Stimulated activated CD8-positive, alpha-beta memory T cell treated with anti-CD3 and anti-CD28 coated beads, Interleukin-7, amount 100 ng/mL, for 1 hour (primary cell): ENCODE measurements at places on chromosomes 3 and 15.

DNA sequence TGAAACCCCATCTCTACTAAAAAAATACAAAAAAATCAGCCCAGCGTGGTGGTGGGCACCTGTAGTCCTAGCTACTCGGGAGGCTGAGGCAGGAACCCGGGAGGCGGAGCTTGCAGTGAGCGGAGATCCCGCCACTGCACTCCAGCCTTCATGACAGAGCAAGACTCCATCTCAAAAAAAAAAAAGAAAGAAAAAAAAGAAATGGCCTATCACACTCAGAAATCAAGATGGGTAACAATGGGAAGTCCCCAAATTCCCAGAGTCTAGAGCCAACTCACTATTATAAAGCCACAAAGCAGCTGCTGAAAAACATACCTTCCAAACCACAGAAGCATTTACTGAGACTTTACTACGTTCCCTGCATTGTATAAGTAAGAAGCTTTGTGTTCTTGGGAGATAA lies 7.5 kb downstream of the HDGFL3 start:
- no peak for DNase-seq

GRCh38 chr15:98712845-98713584 lies 64.7 kb downstream of the IGF1R start:
- DNase-seq: no peak

DNA sequence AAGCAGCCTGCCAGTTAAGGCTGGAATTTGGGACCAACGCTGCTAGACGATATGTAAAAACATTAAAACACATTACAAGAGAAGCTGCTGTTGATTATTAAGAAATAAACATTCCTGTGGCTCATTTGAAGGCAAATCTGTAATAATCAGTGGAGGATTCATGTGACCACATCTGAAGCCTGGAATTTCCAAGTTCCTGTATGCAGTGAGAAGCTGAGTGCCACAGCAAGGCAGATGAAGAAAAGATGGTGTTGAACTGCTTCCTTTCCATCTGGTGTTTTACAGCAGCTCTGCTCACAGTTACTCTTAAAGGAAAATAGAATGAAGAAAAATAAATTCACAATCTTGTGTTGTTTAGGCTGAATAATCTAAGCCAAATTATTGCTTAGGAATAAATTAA lies 139.3 kb upstream of the ROBO2 start:
- no peak for DNase-seq

DNA sequence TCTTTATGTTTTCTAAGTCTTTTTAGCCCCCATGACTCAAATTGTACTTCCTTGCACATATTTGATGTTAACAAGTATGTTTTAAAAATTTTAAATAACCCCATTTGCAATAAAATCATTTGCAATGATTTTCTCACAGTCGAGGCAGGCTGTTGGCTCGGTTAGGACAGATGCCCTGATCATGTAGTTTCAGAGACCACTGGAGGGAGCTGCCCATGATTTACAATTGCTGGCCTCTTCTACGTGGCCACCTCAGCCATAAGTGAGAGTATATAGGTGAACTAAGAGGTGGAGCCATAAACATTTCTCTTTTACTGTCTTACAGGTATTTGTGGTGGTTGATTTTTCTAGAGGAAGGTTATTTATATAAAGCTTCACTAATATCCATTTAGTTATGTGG lies 1.7 kb downstream of the DTWD1 start:
- DNase-seq: no peak

DNA sequence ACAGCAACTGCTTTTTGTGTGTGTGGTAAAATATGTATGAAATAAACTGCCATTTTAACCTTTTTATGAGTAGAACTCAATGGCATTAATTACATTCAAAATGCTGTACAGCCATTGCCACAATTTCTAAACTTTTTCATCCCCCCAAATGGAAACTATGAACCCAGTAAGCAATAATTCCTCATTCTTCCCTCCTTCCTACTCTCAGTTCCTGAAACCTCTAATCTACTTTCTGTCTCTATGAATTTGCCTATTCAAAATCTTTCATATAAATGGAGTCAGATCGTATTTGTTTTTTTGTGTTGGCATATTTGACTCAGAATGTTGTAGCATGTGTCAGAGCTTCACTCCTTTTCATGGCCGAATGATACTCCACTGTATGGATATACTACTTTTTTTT lies 5.3 kb upstream of the BLM start:
- no peak for DNase-seq

DNA sequence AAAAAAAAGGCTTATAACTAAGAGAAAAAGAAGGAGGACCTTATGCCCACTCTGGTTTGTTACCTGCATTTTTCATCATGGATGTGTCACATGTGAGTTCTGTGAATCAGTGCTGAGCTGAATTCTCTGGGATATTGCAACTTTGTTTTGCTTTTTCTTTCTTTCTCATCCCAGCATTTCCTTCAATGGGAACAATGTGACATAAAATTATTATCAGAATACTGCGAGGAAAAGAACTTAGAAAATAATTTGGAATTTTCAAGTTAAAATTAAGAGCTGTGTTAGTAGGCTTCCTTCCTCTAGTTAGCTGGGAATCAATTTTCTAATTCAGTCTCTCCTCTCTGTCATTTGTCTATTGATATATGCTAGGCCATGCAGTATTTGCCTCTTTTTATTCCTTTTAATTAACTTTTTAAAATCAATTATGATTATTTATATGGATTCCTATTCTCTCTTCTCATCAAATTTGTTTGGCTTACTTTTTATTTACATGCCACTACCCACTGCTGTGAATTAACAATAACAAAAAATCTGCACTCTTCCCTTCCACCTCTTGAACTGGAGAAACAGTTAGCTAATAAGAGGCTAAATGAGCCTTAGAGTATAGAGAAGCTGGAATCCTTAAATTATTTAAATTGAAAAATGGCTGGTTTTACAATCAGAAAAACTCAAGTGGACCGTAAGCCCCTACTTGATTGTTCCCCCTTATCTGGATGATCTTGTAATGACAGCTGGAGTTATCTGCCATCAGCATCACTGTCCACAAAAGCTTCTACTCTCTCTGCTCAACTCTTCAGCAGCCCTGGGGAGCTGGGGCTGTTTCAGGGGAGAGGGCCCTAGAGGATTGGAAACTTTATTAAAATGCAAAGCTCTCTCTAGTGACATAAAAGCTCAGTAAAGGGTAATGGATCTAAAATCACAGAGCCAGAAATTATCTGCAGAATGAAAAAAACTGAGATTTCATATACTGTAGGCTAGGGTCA lies 95.3 kb upstream of the SOX2 start:
- DNase-seq: no peak
